ENCODE measurements at places on chromosomes 7 and 10.

DNA sequence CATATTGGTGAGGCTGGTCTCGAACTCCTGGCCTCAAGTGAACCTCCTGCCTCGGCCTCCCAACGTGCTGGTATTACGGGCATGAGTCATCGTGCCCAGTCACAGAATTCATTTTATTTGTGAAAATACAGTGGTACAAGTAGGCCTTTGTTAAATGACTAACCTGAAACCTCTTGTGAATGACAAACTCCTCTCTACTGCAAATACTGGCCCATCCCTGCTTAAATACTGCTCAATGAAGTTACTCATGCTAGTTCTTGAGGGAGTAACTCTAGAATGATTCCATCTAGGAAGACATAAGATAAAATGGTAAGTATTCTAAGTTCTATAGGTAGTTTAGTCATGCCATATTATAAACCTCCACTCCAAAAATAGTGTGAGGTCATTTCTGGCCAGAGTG is 80.7 kb downstream of the UBE2H start:
- no peak for DNase-seq

- no peak for DNase-seq
Measured at GRCh38 chr7:36625247-36625646, 99.0 kb downstream of the AOAH start.

GRCh38 chr10:122419876-122420623 is 34.4 kb upstream of the ARMS2 start:
- peak; percentile 84 for DNase-seq

GRCh38 chr7:39624442-39624807 is 1.1 kb downstream of the RALA start:
- DNase-seq = no peak

- DNase-seq = no peak
Measured at GRCh38 chr7:11170175-11170574, 196.5 kb downstream of the PHF14 start.

DNA sequence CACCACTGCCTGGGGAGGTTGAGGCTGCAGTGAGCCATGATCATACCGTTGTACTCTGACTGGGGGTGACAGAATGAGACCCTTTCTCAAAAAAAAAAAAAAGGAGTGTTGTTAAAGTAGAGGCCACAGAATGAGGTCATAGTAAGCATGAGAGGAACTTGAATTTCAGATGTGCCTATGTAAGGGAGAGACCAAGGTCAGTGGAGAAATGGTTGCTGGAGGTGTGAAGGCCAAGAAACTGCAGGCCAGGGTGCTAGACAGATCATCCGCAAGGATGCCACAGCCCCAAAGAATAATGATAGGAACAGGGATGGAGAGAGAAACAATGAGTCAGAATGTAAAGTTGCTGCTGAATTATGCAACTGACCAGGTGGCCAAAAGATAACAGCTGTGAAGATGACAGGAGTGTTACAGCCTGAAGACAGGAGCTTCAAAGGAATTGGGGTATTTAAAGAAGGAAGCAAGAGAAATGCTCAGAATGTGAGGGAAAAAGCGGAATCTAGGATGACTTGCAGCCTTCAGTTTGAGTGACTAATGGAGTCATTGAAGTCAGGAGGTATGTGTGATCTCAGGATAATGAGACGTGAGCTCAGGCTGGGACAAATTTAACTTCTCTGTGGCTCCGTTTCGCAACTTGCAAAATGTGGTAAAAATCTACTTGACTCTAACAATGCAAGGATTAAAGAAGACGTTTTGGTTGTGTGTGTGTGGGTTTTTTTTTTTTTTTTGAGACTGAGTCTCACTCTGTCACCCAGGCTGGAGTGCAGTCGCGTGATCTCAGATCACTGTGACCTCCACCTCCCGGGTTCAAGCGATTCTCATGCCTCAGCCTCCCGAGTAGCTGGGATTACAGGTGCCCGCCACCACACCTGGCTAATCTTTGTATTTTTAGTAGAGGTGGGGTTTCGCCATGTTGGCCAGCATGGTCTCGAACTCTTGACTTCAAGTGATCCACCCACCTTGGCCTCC is 22.2 kb downstream of the TYW1B start:
- DNase-seq = peak; percentile 48

DNA sequence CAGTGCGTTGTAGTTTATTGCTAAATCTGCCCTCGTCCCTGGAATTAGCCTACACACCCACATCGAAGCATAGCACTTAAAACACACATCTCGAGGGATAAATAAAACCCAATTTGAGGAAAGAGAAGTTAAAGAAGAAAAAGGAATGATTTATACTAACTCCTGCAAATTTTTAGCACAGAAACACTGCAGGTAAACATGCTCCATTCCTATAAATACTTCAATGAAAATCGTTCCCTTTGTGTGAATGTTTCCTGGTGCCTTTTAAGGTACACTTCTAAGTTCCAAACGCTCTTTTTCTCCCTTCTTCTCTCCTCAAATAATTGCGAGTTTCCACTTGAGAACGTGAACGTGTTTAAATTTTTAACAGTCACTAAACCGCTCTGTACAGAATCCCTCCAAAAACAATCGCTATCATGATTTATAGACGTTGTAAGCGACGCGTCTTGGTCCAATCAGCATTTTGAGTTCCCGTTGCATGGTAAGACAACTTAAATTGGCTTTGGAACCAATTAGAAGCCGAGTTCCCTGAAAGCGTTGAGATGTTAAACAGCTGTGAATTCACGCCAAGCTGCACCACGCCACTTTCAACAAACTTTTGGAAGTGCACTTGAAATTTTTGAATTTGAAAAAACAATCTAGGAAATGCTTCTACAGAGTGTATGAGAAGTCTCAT is 12.5 kb upstream of the EBLN1 start:
- DNase-seq = no peak

DNA sequence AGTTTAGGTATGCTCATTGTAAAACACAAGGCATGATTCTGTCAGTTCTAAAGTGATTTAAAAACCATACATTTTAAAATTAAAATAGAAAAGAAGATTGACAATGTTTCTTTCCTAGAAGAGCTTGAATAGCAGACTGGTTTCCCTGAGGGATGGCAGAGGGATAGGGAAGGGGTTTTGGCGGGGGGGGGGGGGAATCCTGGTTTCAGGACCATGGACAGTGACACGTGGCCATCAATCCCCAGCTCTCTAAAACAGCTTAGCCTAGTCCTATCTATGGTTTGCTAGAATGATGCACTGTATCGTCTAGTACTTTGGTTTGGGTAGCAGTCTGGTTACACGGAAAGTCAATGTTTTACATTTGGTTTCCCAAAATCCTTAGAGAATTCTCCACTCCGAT is 88.7 kb downstream of the PHYHIPL start:
- DNase-seq = no peak

GRCh38 chr10:15453926-15454325 is 82.8 kb upstream of the FAM171A1 start:
- DNase-seq = no peak

- DNase-seq = no peak
Measured at GRCh38 chr7:33904681-33905388, 504 bp upstream of the BMPER start.

DNA sequence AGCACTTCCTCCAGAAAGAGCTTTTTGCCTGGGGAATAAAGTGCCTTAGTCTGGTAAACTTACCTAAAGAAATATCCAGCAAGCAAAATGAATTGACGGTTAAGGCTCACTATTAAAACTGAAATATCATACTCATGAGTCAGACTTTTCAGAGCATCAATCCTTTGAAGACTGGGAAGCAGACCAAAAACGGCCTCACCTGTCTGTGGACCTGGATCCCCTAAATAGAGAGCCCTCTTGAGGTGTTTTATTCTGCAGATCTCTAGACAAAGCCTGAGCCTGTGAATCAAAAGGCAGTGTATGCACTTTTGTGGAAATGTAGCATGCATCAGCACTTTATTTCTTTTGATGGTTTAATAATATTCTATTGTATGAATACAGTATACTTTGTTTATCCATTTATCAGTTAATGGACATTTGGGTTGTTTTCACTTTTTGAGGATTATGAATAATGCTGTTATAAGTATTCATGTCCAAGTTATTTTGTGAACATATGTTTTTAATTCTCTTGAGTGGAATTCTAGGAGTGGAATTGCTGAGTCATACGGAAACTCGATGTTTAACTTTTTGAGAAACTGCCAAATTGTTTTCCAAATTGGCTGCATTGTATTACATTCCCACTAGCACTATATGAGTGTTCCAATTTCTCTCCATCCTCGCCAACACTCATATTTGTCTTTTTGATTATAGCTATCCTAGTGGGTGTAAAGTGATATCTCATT is 449.0 kb upstream of the IGFBP3 start:
- peak; percentile 97 for DNase-seq

DNA sequence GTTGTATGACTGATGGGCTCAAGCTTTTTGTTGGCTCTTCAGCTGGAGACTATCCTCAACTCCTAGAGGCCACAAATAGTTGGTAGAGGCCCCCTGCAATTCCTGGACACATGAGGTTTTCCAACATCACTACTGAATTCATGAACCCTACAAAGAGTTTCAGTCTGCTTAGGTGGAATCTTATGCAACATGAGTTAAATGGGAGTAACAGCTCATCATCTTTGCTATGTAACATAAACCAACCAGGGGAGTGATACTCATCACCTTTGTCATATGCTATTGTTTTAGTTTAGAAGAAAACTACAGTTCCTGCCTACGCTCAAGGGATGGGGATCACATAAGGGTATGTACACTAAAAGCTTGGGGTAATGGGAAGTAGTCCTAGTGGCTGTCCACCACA is 729.4 kb downstream of the SORCS1 start:
- no peak for DNase-seq

- DNase-seq = no peak
Measured at GRCh38 chr10:120810298-120810697, 40.9 kb upstream of the WDR11 start.

- DNase-seq = no peak
Measured at GRCh38 chr10:27759483-27760272, 14.1 kb upstream of the MKX start.

Measured in fibroblast of skin of left biceps (primary cell).